ENCODE measurements at places on chromosomes 1 and 21.

- DNase-seq, result no peak
Measured at GRCh38 chr21:46284077-46284644, 1.2 kb downstream of the MCM3AP start.

DNA sequence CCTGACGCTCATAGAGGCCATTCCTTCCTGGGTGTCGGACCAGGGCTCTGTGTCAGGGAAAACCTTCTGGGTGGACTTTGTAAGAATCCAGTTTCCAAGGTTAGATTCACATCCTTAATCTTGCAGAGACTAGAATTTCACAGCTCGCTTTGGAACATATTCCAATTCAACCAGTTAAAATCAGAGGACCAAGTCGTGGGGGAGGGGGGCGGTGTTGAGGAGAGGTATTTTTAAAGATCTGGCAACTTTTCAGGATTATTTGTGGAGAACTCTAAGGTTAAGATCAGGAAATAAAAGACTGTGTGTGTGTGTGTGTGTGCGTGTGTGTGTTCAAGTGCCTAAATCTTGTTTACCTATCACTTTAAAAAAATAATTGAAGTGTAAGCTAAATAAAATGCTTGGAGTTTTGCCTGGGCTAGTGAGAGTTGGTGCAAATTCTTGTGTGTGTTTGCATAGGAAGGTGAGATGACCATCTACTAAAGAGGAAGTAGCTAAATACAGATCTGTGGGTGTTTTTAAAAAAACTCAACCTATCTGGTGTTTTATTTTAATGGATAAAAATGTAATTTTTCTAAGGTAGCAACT is 21.8 kb downstream of the TENT5C start:
- no peak for DNase-seq

DNA sequence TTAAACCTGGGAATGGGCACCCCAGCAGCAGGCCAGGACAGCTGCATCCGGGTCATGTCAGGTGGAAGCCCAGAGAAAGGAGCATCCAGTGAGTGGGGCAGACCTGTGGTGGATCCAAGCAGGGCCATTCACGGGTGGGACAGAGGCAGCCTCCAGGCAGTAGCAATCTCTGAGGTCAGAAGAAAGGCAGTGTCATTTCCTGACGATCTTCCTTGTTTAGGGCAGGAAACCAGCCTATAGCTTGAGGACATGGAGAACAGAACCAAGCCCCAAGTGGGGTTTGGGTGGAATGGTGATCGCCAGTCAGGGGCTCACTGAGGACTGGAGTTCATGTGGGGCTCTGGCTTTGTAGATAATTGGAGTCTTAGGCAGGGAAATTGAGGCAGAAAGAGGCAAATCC is 209.4 kb downstream of the HIVEP3 start:
- DNase-seq, result no peak

- DNase-seq, result no peak
Measured at GRCh38 chr1:29381426-29381825, 145.1 kb downstream of the PTPRU start.

DNA sequence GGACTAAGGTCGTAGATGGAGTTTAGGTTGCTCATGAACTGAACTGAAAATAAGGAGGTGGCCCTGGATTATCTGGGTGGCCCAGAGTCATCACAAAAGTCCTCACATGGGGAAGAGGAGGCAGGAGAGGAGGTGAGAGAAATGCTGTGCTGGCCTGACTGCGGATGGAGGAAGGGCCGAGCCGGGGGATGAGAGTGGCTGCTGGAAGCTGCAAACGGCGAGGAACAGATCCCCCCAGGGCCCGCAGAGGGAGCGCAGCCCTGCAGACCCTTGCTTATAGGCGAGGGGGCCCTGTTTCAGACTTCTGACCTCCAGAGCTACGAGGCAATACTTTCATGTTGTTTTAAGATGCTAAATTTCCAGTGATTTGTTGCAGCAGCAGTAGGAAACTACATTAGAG is 102.7 kb upstream of the C1orf174 start:
- DNase-seq, result no peak

GRCh38 chr1:236172041-236172579 is 29.8 kb downstream of the GPR137B start:
- DNase-seq, result no peak

DNA sequence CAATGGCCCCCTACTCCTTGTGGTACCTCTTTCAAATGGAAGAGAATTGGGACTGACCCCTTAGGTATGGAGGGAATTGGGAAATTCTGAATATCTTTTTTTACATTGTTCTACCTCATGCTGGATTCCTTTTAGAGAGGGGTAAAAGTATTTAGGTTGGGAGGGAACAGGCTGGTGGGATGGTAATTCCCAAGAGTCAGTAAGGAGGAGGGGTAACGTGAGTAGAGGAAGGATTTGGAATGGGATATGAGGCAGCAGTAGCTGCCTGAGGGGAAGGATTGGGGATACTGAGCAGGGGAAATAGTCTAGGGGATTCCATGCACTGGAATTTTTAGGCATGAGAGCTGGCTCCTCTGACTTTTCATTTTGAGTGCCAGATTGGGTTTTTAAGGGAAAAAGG is 3.8 kb upstream of the AADACL3 start:
- no peak for DNase-seq

GRCh38 chr1:22619798-22620197 is 16.6 kb upstream of the C1QA start:
- no peak for DNase-seq

DNA sequence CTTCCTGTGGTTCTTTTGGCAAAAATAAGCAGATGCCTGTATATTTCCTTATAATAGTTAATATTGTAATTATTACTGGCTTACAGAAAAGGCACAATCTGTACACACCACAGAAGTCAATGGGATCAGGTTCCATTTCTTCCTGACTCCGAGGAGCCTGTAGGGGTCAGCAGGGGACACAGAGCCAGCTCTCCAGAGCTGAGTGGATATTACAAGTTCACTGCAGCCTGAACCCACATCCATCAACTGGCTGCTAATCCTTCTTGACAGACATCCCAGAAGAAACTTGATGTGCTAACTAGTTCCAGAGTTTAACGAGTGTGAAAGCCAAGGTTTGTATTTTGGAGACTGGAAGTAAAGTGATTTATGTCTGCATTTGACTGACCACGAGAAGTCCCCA is 203.8 kb downstream of the LMX1A start:
- no peak for DNase-seq

DNA sequence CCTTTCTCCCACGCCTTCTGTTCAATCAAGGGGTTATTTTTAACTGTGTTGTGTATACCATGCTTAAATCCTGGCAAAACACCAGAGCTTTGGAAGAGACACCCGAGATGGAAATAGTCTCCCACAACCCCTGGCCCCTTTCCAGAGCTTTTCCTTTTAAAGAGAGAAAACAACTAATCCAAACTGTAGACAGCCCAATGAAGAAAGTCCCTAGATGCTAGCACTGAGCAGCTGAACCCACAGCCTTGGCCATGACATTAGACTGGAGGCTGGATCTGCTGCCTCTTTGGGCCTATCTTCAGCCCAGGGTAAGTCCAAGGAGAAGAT is 64.9 kb upstream of the ARTN start:
- DNase-seq, result no peak

DNA sequence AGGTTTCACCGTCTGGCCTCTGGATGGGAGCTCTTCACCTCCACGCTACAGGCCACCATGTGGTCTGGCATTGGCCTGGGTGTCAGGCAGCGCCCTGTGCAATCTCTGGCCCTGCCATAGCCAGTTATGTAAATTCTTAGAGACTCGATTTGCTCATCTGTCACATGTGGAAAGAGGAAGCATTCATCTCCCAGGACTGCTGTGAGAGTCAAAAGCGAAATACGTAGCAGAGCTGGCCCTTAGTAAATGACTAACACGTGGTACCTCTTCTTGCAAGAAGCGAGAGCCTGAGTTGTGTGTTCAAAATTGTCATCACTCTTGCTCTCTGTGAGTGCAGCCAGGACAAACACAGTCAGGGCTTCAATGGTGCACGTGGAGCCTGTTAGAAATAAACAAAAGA is 159.0 kb upstream of the BACE2 start:
- DNase-seq, result no peak

GRCh38 chr1:109350655-109351054 is 43.8 kb upstream of the MYBPHL start:
- no peak for DNase-seq
